ENCODE measurements at places on chromosomes 3 and 15.

- DNase-seq, result no peak
Measured at GRCh38 chr3:72702997-72703396, 145.2 kb downstream of the SHQ1 start.

GRCh38 chr3:8773941-8774542, 4.6 kb upstream of the OXTR start:
- no peak for DNase-seq

- no peak for DNase-seq
Measured at GRCh38 chr3:133455960-133456359, 56.1 kb downstream of the BFSP2 start.

DNA sequence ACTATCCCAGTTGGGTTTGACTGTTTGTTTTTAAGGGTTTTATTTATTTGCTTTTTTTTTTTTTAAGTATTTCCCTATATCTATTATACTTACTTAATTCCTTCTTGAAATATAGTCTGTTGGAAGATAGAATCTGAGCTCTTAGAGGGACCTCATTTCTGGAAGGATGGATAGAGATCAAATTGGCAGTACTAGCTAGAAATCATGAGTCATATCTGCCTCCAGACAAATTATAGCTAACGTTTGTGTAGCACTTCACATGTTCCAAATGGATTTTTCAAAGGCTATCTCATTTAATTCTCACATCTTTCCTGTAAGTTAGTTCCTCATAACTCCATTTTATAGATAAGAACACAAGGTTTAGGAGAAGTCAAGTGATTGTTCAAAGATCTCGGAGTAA, 384.7 kb downstream of the ZIC1 start:
- DNase-seq, result no peak

GRCh38 chr15:74387621-74388362, 20.3 kb upstream of the CYP11A1 start:
- DNase-seq, result no peak

GRCh38 chr15:79003896-79004295, 59.0 kb upstream of the CTSH start:
- no peak for DNase-seq

GRCh38 chr3:127630811-127631714, 2.1 kb downstream of the PODXL2 start:
- peak; percentile 43 for DNase-seq

DNA sequence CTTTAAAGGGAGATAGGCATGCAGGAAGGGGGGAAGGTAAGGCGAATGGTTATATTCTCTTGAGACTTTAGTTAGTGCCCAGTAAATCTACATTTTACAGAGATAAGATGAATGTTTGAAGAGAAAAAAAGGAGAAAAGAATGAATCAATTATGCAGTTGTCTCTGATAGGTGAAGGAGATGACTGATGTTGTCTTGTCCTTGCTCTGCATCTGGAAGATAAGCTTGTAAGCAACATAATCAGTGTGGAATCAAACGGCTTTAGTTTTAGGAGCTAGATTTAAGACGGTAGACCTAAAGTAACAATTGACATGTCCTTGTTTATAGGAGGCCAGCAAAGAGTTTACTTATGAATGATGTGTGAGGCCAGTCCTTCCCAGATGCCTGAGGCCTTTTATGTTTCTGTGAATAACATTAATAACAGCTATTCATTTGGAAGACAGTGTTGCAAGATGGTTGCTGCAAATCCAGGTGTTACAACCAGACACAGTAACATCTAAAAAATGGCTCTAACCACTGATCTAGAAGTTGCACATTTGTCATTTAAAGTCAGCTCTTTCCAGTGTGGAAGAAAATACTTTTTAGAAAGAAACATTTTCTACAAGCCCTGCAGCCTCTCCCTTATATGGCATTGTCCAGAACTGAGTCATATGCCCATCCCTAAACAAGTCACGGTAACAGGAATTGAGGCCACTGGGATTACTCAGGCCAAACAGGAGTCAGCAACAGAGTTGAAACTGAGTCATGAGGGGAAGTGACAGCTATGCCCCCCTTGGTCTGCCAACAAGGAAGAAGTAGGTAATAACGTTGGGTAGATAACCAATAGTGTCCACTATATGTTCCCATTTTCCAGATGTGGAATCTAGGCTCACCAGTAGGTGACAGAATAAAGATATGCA, 77.5 kb upstream of the FBN1 start:
- no peak for DNase-seq

DNA sequence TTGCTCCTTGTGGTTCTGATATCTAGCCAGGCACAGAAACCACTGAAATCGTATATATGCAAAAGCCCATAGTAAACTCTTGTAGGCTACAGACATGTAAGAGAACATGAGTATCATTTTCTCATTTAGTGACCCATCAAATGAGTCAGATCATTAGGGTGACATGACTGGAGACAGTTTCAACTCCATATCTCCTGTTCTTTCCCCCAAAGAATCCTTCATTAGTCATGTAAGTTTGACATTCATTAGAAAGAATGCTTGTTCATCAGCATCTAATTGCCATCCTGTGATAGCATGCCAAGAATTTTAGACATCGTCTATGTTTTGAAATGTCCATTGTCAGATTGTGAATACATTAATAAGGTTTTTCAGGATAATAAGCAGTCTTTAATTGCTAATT, 264.9 kb upstream of the TPM1 start:
- peak; percentile 61 for DNase-seq

DNA sequence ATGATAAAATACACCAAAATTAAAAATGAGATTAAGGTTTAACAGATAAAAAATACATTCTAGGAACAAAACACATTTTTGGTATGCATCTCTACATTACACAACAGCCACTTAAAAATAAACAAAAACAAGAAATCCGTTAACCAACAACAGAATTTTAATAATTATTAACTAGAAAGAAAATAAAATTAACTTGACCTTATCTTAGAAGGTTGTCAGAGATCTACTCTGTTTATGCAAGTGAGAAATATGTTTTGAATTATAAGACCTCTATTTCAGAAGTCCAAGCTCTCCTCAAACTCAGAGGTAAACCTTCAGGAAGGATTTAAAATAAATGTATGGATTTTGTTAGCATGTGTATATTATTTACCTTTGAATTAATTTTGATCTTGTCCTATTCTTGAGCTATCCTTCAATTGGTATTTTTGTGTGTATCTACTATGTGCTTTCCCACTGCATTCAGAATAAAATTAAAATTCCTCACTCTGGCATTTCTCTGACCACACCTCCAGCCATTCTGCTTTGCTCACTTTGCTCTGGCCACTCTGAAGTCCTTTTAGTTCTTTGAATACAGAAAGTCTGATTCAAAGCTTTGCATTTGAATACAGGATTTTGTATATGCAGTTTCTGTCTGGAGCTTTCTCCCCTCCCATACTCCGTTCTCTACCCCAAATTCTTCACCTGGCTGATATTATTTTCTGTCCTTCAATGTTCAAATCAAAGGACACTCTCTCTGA, 352.0 kb downstream of the ZBTB20 start:
- no peak for DNase-seq

- DNase-seq, result no peak
Measured at GRCh38 chr15:59457103-59457502, 19.1 kb downstream of the FAM81A start.

DNA sequence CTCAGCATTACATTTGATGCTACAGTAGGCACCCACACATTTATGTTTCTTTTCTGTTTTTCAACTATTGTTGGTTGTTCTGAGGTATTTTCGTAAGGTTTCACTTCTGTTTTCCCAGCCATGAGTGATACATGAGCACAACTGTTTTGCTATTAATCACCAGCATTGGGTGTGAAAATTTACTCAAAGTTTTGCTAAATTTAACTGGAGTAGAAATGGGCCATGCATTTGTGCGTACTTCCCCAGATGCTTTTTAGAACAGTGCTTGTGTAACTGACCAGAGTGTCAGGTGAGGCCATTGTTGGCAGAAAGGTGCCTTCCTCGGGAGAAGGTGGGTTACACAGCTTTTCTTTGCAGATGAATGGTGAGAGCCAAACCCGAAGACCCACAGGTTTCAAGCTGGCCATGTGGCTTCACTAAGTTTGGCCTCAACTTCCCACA, 70.4 kb downstream of the ST6GAL1 start:
- DNase-seq, result no peak

- DNase-seq, result no peak
Measured at GRCh38 chr3:147355753-147356090, 50.6 kb downstream of the ZIC4 start.

GRCh38 chr3:177601152-177601551, 403.9 kb upstream of the TBL1XR1 start:
- no peak for DNase-seq

DNA sequence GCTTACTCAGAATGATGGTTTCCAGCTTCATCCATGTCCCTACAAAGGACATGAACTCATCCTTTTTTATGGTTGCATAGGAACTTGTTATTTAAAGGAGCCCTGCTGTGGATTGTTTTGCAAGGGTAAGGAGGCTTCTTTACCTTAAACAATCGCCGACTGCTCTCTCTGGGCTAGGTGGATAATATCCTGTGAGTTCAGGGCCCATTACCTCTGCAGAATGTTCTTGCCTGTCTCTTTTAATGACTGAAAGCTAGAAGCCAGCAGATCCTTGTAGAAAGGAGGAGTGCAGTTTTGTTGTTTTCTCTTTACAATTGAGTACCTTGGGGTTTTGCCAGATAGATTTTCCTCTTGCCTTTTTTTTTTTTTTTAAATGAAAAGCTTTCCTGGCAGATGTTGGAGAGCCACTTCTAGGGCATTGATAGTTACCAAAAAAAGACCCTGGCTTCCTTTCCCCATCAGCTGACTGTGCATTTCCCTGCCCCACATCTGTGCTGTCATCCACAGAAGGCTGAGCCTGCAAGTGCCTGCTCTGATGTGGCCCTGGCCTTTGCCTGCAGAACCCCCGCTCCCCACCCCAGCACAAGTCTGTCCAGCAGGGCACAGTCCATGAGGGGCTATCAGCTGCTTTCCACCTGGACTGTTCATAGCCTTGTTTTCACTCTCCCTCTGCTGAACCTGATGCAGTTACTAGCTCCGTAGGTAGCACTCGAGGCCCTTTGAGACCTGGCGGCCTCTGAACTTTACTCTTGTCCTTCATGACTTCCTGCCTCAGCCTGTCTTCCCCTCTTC, 113.1 kb downstream of the CHCHD6 start:
- peak; percentile 30 for DNase-seq

GRCh38 chr3:193016437-193016901, 98.8 kb upstream of the MB21D2 start:
- DNase-seq, result peak; percentile 80

GRCh38 chr15:94691169-94691568, 459.8 kb downstream of the MCTP2 start:
- no peak for DNase-seq

DNA sequence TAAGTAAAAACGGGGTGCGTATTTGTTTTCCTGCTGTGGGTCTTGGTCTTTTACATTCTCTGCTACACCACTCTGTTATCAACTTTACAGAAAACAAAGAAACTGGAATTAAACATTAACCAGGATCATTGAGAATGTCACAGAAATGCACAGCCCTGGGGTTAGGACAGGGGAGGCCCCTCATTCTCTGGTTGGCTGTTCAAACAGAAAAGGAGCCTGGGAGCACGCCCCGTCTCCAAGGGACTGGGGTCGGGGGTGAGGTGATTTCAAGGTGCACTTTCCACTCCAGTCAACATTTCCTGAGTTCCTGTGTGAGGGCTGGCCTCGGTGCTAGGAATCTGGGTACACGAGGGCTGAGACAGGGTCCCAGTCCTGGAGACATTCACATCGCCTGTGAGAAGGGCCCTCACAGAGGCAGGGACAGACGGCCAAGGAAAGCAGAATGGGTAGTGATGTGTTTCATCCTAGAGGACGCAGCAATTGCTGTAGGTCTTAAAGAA, 30.3 kb downstream of the CPN2 start:
- DNase-seq, result no peak

GRCh38 chr3:198018416-198018815, 58.4 kb downstream of the LMLN start:
- no peak for DNase-seq

DNA sequence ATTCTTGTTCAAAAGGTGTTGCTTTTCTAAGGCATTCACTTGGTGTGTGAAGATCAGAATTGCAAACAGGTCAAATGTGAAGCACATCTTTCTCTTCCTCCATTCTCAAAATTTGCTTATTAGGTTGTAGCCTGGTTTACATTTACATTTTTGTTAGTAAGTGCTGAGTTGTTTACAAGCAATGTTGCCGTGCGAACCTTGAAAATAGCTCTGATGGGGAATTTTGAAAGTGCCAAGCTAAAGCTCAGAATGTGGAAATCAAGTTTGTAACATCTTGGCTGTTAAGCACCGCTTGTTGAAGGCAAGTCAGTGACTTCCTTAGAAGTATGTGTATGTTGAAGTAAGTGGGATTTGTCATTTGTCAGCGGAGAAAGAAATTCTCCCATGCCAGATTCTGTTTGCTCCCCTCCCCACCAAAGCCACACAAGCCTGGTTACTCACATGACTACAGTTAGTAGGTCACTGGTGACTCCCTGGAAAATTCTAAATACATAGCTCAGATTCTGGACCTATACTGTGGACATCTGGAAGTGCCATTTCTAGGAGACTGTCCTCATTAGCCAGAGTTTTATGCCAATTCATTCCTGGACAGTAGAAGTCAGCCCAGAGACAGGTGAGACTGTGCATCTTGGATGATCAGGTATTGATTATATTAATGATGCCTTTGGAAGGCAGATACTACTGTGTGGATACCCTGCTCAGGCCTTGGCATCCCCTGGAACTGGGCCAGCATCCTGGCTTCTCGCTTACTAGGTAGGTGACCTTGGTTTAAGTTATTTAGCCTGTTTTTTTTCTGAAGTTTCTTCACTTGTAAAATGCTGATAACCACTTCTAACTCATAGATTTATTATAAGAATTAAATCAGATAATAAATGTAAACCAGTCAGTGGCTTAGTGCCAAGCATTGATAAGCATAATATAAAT, 390.6 kb upstream of the SEMA6D start:
- DNase-seq, result no peak

DNA sequence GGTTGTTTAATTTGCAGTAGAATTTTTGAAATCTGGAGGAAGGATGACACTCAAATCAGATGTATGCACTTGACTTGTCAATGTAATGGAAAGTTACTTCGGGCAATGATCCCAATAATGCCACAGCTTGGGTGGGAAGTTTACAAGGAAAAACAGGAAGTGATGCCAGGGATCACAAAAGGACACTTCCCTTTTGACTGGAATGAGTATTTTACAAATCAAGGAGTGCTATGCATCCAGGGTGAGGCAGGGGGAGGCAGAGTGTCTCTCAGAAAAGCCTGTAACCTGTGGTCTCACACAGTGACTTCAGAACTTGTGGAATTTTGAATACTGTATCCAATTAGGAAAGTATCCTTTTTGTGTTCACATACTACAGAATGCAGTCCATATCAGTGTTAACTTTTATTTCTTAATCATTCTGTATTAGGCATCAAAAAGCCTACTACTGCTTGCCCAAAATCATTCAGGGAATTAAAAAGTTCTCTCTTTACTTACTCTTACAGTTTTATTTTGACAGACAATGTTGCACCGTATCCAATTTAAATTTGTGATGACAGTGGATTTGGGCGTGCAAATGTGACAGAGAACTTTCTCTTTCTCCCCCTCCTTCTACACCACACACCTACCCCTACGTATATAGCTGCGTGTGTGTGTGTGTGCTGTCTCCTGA, 445.1 kb downstream of the MECOM start:
- peak; percentile 73 for DNase-seq
